ENCODE measurements at places on chromosomes 2 and 18. TPM values are rescaled to one million over a fixed set of nuclear protein-coding genes. Genes with fewer than 3 reads are reported as not detected.

GRCh38 chr2:44166096-44166495, 2.6 kb upstream of the PPM1B start:
- no peak for DNase-seq

- DNase-seq, result no peak
Observed at GRCh38 chr2:135703300-135703699, 38.4 kb upstream of the UBXN4 start.

The GALNT13 gene
- 0.52 TPM for total RNA-seq

The SERPINB4 gene
- not detected for total RNA-seq

GRCh38 chr2:159131267-159131913, 155.1 kb downstream of the WDSUB1 start:
- no peak for DNase-seq
